ENCODE measurements at places on chromosomes 2 and 18.

GRCh38 chr2:207847098-207847806 lies 77.5 kb upstream of the FZD5 start:
- no peak for DNase-seq

DNA sequence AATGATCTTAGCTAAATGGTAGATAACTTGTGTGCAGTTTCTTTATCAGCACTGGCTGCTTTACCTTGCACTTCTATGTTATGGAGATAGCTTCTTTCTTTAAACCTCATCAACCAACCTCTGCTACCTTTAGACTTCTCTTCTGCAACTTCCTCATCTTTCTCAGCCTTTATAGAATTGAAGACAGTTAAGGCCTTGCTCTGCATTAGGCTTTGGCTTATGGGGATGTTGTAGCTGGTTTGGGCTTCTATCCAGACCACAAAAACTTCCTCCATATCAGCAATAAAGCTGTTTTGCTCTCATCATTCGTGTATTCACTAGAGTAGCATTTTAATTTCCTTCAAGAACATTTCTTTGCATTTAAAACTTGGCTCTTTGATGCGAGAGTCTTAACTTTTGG lies 123.7 kb downstream of the PIK3C3 start:
- DNase-seq = no peak

- DNase-seq = no peak
Measured at GRCh38 chr2:83378921-83379320, 1080.2 kb downstream of the SUCLG1 start.

DNA sequence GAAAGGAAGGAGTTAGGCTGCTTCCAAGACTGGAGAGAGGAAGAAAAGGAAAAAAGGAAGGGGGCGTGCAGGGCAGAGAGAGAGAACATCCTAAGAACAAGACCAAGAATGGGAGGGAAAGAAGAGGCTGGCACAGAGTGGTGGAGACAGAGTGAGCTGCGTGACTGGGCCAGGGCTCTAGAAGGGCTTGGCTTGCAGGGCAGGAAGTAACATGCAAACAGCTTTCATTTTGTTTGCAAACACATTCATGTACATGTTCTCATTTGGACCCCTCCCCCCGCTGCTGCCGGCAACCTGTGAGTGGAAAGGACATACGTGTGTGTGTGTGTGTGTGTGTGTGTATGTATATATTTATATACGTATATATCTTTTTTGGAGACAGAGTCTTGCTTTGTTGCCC lies 46.8 kb upstream of the DNMT3A start:
- DNase-seq = no peak

DNA sequence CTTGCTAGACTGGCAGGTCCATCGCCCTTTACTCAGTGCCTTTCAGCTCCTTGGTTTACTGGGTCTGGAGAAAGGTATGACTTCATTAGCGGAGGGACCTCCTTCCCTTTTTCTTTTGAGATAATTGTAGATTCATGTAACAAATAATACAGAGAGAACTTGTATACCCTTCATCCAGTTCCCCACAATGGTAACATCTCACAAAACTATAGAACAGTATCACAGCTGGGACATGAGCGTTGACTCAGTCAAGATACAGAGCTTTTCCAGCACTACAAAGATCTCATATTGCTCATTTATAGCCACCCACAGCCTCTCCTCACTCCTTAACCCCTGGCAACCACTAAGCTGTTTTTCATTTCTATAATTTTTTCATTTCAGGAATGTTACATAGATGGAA lies 59.8 kb downstream of the ZNF532 start:
- DNase-seq = no peak

DNA sequence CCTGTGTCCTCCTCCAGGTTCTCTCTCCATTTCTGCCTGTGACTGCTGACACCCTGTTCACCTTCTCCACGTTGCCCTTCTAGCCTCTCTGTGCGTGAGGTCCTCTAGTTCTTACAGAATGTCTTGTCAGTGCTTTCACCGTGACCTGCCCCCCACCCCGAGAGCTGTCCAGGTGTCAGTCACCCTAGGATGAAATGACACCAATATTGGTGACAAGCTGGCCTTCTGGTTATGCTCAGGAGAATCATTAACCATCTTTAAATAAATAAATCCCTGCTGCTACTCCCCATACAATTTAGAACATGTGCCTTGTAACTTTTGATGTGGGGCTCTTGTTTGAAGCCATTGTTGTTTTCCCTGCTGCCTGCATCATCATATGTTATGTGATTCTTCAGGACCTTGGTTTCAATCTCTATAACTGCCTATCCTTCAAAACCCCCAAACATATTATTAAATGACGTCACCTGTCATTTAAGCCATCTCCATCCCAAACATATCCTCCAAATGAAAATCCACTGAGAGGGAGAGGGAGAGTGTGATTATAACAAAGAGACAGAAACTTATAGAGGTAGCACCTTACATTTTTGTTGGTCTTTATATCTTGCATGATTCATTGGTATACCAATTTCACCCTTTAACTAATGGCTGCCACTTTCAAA lies 496.3 kb downstream of the PARD3B start:
- DNase-seq = no peak

- no peak for DNase-seq
Measured at GRCh38 chr2:39954346-39954745, 175.3 kb upstream of the THUMPD2 start.

DNA sequence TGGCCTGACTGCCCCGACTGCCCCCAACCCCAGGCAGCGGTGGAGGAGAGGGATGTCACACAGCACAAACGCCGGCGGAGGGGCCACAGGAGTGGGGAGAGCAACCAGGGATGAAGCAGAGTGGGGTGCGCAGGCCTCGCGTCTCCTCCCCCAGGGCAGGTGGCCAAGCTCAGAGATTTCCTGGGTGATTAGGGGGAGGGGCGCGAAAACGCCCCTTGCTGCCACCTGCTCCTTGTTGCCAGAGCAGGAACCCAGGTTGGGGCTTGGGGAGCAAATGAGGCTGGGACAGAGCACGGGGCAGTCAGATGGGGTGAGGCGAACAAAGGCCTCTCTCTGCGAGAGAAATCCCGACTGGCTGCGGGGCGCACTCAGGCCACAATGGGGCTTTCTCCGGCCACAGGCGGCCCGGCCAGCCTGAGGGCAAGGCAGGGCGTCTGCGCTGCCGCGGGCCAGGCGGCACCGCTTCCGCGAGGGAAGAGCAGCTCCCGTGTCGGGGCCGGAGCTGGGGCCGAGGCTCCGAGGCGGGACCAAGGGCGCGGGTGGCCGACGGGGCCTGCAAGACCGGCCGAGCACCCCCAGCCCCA lies 11.5 kb downstream of the TEX44 start:
- peak; percentile 9 for DNase-seq

- no peak for DNase-seq
Measured at GRCh38 chr2:181916726-181917718, 25.5 kb downstream of the ITPRID2 start.

DNA sequence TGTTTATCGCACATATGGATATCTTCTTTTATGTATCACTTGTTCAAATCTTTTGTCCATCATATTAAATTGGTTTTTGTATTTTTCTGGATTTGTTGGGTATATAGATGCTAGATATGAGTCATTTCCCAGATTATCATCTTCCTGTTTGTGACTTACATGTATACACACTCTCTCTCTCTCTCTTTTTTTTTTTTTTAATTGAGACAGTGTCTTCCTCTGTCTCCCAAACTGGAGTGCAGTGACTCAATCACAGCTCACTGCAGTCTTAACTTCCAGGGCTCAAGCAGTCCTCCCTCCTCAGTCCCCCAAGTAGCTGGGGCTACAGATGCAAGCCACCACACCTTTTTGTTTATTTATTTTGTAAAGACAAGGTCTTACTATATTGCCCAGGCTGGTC lies 43.8 kb downstream of the XIRP2 start:
- no peak for DNase-seq

- no peak for DNase-seq
Measured at GRCh38 chr18:30992231-30992630, 50.3 kb downstream of the DSC3 start.

DNA sequence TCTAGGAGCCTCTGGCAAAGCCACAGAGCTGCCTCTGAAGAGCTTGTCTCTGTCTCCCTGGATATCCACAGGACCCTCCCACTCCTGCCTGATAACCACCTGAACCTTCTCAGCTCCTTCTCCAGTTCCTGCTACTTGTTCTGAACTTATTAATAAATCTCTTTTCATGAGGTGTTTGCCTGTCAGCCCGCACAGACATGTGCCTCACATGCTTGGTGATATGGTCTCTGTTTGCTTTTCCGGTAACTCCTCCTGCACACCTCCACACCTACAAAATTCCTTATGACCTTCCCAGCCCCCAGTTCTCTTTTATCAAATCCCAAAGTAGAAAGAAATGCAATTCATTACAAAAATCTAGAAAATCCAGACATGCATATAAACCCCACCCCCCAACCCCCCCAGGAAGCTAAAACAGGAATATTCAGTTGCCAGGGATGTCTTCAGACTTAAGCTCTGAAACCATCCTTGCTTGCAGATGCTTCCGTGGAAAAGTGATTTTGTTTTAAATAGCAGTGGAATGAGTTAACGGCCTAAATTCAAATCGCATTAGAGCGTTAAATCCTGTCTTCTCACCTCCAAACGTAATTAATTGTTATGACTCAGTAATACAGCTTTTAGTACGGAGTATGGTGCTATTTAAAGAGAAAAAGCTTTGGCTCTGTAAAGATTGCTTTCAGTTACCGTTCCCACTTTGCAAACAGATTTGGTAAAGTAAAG lies 2.1 kb upstream of the PID1 start:
- no peak for DNase-seq

DNA sequence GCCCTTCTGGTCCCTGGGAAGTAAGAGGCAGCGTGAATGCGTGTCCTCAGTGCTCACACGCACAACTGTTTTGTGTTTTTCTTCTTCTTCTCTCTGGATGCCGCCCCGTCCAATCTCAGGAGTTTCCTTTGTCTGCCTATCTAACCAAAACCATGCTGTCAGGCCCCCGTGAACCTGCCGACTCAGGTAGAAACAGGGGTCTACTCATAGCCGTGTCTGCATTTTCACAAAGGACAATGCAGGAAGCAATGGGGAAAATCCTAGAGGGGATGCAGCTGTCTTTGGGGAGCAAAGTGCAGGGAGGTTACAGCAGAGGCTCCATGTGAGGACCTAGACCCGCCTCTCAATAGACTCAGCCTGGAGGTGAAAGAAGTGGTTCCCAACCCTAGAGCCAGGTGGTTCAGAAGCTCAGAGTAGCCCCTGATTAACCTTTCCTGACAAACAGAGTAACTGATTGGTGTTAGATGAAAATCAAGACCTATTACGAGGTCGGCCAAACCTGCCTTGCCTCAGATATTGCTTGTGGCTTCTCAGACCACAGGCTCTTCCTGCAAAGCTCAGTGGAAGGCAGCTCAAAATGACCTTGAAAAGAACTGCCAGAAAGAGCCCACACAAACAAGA lies 49.3 kb downstream of the CD226 start:
- DNase-seq = peak; percentile 26

DNA sequence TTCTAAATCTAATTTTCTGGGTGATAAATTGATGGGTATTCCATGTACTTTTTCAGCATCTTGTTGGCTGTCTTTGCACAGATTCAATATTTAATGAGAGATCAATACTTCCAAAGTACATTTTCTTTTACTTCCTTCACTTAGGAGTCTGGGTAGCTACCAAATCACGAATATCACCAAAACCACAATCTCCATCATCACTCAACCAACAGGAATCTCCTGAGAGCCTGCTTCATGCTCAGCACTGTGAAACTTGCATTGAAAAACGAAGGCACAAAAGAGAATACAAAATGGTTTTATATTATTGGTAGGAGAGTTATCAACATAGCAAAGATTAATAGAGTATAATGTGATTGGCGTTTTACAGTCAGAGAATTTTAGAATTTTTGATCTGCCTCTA lies 261.5 kb upstream of the DSEL start:
- DNase-seq = no peak

- no peak for DNase-seq
Measured at GRCh38 chr18:49026501-49027373, 76.0 kb upstream of the SMAD7 start.

DNA sequence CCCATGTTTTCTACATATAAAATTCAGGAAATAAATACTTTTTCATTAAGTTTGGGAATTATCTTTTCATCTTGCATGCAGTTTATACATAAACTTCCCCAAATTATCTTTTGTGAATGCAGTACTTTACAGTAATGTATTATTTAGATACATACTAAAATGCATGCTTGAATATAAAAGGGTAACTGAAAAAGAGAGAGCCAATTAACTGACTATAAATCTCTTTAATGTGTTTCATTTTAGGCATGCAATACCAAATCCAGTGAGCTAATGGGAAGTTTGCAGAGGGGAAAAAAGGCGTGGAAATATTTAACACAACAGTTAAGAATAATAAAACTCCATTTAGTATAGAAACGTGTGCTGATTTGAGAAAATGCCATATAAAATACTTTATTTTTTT lies 39.2 kb downstream of the COL4A4 start:
- DNase-seq = no peak

- DNase-seq = no peak
Measured at GRCh38 chr18:67508146-67508545, 8.4 kb downstream of the DSEL start.

DNA sequence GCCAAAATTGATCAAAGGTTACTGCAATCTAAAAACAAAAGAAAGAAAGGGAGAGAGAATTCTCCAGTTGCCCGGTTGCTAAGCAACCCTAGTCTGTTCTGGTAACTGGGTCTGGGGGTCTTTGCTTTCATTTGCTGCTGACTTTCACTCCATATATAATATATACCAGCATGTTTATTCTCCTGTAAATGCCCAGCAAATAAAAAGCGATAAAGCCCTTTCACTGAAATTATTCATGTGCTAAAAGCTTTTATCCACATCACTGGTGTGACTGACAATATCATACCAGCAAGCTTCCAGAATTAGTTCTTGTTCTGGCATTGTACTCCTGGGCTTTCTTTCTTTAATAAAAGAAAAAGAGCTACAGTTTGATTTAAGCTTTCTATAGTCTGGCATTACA lies 75.5 kb upstream of the ST8SIA3 start:
- no peak for DNase-seq

GRCh38 chr18:3269241-3269913 lies 7.4 kb downstream of the MYL12B start:
- no peak for DNase-seq

DNA sequence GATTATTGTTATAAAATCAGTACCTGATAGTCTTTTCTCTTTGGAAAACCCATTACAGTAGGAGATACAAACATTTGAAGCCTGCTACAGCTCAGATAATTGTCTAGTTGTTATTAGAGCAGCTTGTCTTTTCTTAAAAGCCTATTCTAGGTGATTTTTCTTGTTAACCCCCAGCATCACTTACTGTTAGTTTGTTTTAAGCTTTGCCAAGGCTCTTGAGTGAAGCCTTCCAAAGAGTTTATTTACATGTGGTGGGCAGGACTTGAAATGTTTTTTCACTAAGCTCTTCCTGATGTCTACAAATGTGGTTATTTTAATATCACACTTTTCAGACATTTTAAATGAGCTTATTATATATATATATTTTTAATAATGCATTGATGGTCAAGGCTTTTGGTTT lies 791.3 kb downstream of the PLCL1 start:
- DNase-seq = no peak

DNA sequence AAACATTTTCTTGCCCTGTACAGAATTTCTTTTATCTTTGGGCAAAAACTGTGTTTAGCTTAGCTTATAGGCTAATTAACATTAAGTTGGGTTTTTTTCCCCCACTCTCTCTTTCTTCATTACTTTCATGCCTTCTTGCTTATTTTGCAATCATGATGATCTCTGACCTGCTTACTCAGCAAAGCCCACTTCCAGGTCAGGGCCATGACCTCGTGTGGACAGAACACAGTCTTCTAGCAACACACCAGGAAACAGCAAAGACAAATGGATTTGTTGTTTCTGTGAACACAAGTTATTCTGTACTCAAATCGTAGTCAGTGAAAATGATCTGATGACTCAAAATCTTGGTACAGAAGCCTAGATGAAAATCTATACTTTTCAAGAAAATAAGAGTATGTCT lies 60.7 kb downstream of the SPATS2L start:
- no peak for DNase-seq

GRCh38 chr2:147851244-147851930 lies 6.6 kb downstream of the ACVR2A start:
- DNase-seq = no peak

All from activated T-cell treated with anti-CD3 and anti-CD28 coated beads for 24 hours (primary cell).